ENCODE measurements at places on chromosomes 5 and 9.

DNA sequence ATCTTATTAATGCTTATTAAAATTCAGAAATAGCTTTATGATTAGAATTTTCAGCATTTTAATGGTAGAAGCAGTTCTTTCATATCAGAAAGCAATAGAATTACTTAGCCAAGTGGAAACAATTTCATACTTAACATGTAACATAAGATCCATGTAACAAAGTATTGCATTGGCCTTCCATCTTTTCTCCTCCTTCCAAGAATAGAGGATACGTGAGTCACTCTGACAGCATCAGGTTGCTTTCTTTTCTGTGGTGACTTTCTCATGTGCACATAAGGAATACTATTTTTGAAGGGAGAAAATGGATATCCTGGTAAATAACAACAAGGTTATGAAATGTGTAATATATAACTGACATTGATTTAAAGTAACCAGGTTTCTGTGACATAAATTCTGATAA, 272.2 kb downstream of the ANXA1 start:
- DNase-seq: no peak

- DNase-seq: no peak
Measured at GRCh38 chr5:102388235-102388634, 92.2 kb upstream of the SLCO4C1 start.

- DNase-seq: no peak
Measured at GRCh38 chr5:192970-193831, 1.9 kb downstream of the LRRC14B start.

DNA sequence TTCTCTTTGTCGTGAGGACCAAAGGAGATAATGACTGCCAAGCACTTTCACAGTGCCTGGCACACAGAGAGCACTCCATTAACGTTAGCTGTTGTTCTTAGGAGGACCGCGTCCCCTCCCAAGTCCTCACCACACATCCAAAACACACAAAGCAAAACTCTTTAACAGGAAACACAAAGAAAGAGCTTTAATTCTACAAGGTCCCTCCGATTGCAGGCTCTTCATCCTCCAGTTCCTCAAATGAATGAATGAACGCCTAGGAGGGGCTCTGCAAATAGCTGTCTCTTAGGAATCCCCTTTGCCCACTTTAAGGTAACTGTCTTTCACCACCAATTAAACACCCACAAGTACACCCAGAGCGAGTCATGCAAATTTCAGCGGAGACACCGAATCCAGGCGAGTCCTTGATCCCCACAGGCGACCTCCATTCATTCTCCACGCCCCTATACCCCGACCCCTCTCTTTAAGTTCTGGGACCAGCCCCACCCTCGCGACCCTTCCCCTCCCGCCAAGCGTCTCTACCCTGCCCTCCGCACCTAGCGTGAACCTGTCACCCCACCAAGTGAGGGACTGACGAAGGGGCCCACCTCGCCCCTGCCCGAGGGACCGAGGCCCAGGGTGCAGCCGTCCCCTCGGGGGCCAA, 644 bp downstream of the TSC1 start:
- peak; percentile 1 for DNase-seq

DNA sequence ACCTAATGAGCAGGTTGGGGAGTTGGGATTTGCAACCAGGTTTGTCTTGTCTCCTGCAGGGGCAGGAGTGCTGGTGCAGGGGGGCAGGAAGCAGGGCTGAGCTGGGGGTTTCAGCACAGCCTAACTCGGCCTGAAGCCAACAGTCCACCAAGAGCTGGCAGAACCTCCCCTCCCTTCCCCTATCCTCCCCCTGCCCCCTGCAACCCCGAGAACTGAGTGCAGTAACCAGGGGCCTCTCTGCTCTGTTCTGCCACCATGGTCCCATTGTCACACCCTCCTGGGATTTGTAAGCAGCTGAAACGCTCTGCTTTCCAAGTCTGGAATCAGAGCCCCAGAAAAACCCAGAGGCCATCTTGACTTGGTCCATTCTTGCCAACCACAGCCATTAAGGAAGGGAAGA, 72.9 kb downstream of the ARHGEF37 start:
- DNase-seq: no peak

DNA sequence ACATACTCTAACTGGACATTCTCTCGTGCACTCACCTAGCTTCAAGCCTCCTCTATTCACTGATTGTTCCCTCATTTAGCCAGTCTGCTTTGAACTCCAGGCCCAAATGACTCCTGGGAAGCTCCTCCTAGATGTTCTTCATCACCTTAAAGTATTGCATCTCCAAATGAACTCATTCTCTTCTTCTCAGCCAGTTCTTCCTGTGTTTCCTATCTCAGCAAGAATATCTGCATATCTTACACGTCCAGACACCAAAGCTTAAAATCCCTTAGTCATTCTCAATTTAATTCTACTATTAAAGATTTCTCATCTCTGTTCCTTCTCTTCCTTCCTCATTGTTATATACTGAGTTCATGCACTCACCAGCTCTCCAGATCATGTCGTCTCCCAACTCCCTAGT, 118.6 kb upstream of the DAB2 start:
- DNase-seq: no peak

DNA sequence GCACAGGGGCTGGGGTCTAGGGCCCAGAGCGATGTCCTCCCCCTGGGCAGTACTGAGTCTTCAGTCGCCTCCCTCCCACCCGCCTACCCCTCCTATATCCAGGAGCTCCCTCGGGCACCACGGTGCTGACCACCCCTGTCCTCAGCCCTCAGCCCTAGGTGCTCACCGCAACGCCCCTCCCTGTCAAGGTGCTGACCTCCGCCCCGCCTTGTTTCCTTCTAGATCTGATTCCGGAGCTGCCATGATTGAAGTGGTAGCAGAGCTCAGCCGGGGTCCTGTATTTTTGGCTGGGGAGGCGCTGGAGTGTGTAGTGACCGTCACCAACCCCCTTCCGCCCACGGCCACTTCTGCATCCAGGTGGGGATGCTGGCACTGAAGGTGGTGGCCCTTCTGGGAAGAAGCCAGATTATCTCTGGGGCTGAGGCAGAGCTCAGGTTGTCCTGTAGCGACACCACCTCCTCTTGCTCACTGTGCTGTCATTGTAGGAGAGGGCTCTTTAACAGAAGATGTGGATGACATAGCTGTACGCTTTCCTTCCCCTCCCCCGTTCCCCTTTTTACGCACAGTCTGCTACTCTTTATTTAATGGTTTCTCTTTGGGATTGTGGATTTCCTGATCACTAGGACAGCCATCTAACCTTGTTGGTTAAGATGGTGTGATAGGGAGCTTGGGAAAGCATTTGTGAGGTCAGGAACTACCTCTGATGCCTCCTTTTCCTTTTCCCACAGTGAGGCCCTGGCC, 598 bp downstream of the RGP1 start:
- DNase-seq: no peak

GRCh38 chr9:127444283-127444920, 6.8 kb downstream of the RPL12 start:
- DNase-seq: no peak

DNA sequence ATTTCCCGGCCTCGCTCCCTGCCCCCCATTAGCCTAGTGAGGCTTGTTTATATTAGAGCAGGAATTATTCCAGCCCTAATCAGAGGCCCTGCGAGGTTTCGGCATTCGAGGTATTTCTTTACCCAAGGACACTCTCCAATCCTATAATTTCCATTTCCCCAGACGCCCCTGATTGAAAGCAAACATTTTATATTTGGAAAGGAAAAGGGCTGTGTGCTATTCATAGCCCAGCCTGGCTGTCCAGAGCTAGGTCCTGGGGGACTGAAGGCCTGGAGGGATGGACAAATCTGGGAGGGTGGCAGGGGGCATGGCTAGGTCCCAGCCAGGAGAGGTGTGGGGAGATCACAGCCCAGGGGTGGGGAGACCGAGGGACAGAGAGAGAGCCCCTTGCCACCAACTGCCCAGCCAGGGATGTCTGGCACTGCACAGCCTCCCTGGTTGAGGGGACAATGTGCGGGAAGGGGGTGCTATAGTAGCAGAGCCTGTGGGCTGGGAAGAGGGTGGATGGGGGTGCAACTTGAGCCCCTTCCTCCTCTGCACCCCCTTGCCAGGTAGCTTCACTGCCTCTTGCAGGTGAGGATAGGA, 125.1 kb downstream of the BARX1 start:
- no peak for DNase-seq

- no peak for DNase-seq
Measured at GRCh38 chr9:128499920-128500319, 4.6 kb upstream of the GLE1 start.

DNA sequence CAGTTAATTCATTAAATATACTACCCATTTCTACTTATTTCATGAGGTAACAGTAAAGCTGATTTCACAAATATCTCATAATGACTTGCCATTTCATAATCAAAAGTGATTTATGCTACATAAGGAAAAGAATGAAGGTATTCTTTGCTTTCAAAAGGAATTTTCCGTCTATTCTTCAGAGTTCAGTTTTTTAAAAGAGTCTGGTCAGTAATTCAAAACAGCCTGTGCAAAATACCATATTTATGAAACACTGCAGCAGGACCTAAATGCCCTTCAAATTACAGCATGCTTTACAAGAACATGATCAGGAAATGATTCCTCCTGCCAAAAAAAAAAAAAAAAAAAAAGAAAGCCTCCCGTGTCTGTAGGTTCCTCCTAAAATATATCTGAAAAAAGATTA, 154.7 kb downstream of the KIAA0825 start:
- no peak for DNase-seq

- DNase-seq: no peak
Measured at GRCh38 chr5:27392716-27393115, 354.3 kb upstream of the CDH9 start.

DNA sequence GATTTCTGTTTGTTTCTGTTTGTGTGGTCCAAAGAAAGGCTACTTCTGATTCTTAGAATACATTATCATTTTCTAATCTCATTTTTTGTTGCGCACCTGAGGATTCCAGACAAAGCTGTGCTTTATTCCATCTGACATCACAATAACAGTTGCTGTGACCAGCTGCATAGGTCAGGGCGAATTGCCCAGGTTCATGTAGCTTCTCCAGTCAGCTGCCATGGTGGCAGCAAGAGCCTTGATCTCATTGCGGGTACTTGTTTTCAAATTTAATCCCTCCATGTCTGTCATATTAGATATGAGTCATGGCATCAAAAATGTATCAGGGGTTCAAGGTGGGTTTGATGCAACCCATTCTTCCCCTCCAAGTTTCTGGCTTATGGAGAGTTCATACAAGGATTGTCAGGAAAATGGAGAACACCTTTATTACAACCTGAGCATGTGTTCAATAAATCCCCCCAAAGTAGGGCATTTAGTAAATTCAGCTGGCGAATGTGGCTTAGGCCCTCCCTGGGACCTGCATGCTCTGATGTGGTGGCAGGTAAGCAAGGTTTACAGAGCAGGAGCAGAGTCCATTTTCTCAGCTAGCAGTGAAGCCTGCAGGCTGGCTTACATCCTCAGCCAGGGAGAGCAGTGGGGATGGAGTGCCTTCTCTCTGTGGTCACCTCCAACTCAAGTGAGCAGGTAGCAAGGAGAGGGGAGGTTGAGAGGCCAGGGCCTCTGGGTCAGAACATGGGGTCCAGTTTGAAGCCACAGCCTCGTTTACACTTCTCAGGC, 13.9 kb downstream of the CAVIN4 start:
- no peak for DNase-seq

DNA sequence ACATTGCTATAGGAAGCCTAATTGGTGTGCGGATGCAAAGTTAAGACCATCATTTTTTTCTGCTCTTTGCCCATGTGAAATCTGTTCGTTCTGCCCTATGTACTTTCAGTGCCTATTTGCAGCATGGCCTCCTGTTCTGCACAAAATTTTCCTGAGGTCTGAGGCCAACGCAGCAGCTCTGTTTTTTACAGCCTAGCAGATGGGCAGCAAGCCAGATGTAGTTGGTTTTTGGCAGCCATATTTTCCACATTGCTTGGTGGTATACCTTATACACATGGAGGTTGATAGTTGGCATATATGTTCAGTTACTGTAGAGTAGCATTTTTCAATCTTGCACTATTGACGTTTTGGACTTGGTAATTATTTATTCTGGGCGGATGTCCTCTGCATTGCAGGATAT, 133.5 kb upstream of the MRPS30 start:
- no peak for DNase-seq

DNA sequence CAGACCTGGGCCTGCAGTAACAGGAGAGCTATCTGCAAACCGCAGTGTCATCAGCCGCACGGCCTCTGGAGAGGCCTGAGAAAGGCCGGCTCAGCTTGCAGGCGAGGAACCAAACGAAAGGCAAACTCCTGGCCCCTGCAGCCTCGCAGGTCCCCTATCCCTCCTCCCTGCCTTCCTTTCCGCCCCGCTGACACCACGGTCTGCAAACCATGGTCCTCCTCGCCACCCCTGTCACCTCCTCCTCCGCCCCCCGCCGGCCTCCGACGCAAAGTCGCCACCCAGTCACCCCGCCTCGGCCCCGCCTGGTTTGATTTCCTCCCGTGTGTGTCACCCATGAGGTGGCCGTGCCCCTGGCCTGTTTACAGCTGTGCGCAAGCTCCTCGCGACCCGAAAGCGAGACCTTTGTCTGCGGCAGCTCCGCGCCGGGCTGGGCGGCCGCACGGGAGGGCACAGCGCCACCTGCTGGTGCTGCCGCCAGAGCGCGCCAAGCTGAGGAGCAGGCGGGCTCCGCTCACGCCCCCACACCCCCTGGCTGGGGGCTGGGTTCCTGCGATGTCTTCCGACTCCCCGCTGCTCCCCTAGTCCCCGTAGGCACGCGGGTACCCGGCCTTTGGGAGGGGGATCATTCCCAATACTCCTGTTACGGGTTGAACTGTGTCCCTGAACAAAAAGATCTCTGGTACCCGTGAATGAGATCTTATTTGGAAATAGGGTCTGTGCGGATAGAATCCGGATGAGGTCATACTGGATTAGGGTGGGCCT, 19.4 kb downstream of the GBGT1 start:
- DNase-seq: peak; percentile 87

- DNase-seq: no peak
Measured at GRCh38 chr9:92631452-92632343, 38.2 kb downstream of the IPPK start.

GRCh38 chr5:160926428-160926827, 74.4 kb upstream of the ATP10B start:
- DNase-seq: no peak

- no peak for DNase-seq
Measured at GRCh38 chr5:34656001-34656699, at the start of gene RAI14. TSS of gene RAI14 (plus strand) at chr5:34656328. CDS start at chr5:34686920, 30,592 bp downstream.

DNA sequence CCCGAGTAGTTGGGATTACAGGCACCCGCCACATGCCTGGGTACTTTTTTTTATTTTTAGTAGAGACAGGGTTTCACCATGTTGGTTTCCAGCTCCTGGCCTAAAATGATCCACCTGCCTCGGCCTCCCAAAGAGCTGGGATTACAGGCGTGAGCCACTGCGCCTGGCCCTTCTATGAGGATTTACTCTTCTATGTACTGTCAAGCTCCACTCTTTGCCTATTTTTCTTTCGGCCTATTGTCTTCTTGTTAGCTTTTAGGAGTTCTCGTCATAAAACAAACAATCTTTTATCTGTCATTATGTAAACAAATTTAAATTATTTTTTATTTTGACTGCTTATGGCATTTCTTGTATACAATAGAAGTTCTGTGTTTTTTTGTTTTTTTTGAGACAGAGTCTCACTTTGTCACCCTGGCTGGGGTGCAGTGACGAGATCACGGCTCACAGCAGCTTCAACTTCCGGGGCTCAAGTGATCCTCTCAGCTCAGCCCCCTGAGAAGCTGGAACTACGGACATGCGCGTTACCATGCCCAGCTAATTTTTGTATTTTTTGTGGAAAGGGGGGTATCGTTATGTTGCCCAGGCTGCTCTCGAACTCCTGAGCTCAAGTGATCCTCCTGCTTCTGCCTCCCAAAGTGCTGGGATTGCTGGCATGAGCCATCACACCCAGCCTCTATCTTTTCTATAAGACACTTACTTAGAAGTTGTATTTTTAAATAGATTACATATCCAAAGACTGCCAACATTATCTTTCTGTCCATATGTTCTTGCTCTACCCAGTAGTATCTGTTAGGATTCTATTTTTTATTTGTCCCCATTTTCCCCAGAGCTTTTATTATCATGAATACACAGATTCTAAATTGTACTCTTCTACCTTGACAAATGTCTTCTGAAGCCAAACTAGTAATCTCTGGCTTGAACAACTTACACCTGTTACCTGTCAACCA, 29.2 kb downstream of the CSNK1A1 start:
- no peak for DNase-seq
